Activated CD4-positive, alpha-beta memory T cell treated with anti-CD3 and anti-CD28 coated beads for 36 hours (primary cell): ENCODE measurements at places on chromosomes 6 and 20.

- peak; percentile 69 for DNase-seq
These were observed at the start of gene ECI2 for GRCh38 chr6:4134841-4135664. Gene ECI2 (minus strand): TSS chr6:4135575. CDS start chr6:4135560, 15 bp downstream.

DNA sequence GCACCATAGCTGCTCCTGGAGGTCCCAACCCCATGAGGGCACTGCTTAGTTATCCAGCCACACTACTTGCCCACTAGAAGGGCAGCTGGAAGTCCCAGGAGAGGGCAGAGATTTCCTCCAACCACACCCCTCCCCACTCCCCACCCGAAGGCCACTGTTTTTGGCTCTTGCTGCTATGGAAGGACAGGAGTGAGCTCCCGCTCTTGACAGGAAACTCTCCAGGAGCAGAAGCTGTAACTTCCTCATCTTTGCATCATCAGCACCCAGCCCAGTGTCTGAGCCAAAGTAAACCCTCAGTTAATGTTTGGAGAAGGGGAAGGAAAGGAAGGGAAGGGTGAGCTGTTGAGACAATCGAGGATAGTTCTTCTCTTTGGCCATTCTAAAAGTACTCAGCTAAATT is 120.7 kb downstream of the MTFR2 start:
- DNase-seq = no peak

GRCh38 chr6:11009353-11009752 is 34.8 kb downstream of the ELOVL2 start:
- DNase-seq = no peak

DNA sequence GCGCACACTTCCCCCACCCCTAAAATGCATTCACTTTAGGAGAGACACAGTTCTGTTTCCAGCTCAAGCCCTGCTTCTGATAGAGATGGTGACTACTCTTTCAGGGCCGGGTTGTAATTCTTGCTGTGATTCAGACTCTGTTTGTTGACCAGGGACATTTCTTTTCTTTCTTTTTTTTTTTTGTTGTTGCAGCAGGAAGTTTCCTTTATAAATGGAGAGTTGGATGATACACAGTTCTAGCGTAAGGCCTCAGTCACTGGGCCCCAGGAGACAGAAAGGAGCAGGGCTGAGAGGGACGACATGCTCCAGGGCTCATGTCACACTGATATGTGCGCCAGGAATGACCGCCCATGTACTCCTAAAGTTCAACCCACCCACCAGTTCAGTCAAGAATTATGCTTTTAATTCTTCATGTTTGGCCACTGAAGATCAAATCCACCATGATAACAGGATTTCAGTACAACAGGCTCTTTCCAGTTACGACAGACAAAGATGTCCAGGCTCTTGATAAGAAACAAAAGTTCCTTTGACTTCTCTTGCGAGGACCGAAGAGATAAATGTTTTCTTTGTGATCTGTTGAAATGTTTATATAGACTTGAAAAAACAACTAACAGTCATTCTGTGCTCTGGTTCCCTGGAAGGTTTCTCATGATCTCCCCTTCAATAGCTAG is 142.5 kb downstream of the CD164 start:
- no peak for DNase-seq

- DNase-seq = no peak
These were observed 21.5 kb downstream of the ASIP start for GRCh38 chr20:34262488-34263288.

DNA sequence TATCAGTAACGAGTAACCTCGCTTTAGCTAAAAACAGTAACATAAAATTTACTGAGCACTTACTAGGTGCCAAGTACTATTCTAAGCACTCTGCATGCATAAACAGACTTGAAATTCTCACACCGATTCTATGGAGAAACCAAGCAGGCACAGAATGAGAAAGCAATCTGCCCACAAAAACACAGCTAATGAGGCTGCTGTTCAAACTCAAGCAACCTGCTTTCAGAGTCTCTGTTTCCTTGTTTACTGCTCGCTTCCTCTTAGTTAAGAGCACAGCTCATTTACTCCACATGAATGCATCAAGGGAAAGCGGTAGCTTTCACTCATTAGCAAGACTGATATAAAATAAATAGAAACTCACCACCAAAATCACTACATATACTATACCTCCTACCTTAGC is 37.4 kb downstream of the PRKN start:
- DNase-seq = no peak

GRCh38 chr20:57829805-57830514 is 120.1 kb upstream of the PMEPA1 start:
- no peak for DNase-seq

DNA sequence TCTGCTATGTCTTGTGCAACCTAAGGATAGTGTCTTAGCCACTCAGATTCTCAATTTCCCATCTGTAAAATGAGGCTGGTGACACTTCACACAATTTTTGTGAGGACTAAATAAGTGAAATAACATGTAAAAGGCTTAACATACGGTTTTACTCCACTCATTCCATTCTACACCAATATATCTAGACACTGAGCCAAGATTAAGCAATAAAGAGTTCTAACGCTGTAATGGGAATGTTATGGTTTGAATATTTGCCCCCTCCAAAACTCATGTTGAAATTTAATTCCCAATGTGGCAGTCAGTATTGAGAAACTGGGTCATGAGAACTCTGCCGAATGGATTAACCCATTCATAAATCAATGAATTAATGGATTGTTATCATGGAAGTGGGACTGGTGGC is 301.0 kb downstream of the HACE1 start:
- no peak for DNase-seq

DNA sequence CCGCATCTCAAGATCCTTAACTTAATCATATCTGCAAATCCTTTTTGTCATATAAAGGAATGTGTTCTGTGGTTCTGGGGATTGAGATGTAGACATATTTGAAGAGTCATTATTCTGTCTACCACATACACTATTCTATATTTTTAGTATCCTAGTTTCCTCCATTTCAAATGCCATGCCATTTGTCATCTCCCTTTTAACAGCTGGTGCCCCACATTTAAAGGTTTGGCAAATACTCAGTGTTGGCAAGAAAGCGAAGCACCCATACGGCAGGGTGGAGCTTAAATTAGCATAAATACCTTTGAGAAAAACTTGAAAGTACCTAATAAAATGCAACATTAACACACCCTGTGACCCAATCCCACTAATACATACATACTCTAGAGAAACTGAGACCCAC is 31.7 kb downstream of the PAK5 start:
- no peak for DNase-seq
